A549 treated with Mapracorat at 1 μM for 4 hours (cell line): ENCODE measurements at places on chromosomes 5 and 9. TPM values are rescaled to one million over a fixed set of nuclear protein-coding genes. Genes with fewer than 3 reads are reported as not detected.

The OCLN gene
- total RNA-seq = 7.9 to 13.0 TPM (median 10.1 TPM) in 5 replicates

The EIF4EBP3 gene
- 1.3 to 2.8 TPM (median 1.9 TPM) in 5 replicates for total RNA-seq

The PCDHB8 gene
- total RNA-seq = 0.19 to 0.42 TPM (median 0.22 TPM) in 5 replicates

The ARID3C gene
- total RNA-seq = 0.09 to 0.39 TPM (median 0.17 TPM) in 5 replicates

The SLC6A18 gene
- total RNA-seq = not detected in 5 replicates

The SUSD3 gene
- 0.56 to 1.6 TPM (median 0.66 TPM) in 5 replicates for total RNA-seq

The PDCD1LG2 gene
- total RNA-seq = 0.16 to 0.29 TPM (median 0.19 TPM) in 5 replicates

The CTNND2 gene
- total RNA-seq = not detected in 5 replicates

The FOXD4L6 gene
- not detected in 5 replicates for total RNA-seq
